ENCODE measurements at places on chromosomes 11 and 22.

GRCh38 chr11:128894286-128894681, 3.1 kb downstream of the KCNJ5 start:
- no peak for DNase-seq

DNA sequence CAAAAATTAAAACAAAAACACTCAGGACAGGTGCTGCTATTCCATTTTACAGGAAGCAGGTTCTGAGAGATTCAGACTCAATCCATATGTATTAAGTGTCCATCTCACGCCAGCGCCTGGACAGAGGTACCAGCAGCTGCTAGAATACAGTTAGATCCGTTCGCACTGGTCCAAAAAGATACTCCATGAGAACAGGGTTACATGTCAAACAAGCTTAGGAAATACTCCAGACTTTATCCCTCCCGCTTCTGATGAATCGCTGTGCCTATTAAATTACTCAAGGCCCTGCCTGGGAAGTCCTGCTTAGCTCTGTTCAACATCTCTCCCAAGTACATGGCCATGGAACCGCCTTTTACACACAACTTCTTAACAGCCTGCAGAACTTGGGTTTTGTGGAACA, 50.2 kb upstream of the SLC35C1 start:
- no peak for DNase-seq

- DNase-seq: no peak
These were observed 16.6 kb downstream of the MED15 start for GRCh38 chr22:20524004-20524481.

- no peak for DNase-seq
These were observed 25.8 kb upstream of the RASL10A start for GRCh38 chr22:29341056-29341848.

DNA sequence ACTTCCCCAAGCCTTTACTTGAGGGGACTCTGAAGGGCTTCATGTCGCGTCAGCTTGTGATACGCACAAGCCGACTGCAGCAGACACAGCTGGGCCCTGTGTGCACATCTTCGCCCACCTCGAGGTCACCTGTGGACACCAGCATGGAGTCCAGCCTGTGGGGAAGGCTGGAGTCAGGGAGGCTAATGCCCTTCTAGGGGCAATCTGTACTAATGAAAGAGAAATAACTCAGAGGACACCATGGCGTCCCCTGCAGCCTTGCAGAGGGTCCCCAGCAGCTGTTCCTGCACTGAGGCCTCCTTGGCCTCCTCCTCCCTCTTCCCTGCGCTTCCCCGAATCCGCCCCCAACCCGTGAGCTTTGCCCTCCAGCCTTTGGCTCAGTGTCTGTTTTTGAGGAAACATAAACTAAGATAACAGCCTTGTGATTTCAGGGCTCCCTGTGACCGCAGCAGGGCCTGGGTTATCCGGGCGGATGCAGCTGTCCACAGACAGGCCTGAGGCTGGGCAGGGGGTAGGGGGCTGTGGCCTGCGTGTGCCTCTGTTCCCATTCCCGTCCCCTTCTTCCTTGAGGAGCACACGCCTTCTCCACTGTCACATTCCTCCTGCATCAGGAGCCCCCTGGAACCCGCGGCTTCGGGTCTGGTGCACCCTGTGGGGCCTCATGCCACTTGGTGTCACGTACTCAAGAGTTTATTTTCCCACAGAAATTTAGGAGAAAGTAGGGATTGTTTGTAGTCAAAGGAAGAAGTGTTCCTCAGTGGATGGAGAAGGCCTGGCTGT, 25.0 kb downstream of the KRTAP5-5 start:
- no peak for DNase-seq

GRCh38 chr11:82889133-82890001, 10.9 kb downstream of the PRCP start:
- DNase-seq: no peak

GRCh38 chr11:61691380-61692156, 11.4 kb downstream of the DAGLA start:
- DNase-seq: no peak

- DNase-seq: no peak
These were observed 2.5 kb downstream of the RAB36 start for GRCh38 chr22:23147617-23148387.

- DNase-seq: no peak
These were observed 47.7 kb downstream of the CD82 start for GRCh38 chr11:44613153-44613552.
